Hair follicular keratinocyte (primary cell): ENCODE measurements at places on chromosomes 7 and 10. TPM values are rescaled to one million over a fixed set of nuclear protein-coding genes. Genes with fewer than 3 reads are reported as not detected.

OR2A42 gene
- not detected in 2 replicates for total RNA-seq

LEP gene
- 0.04 and 0.23 TPM in 2 replicates for total RNA-seq

PPP1R3A gene
- total RNA-seq = not detected in 2 replicates

PILRA gene
- total RNA-seq = not detected in 2 replicates

STEAP2 gene
- total RNA-seq = 5.1 and 8.7 TPM in 2 replicates

GPER1 gene
- under 0.01 TPM in 1 of 2 replicates, not detected in the other for total RNA-seq

NEBL gene
- total RNA-seq = 0.16 and 3.3 TPM in 2 replicates

RNF148 gene
- not detected in 2 replicates for total RNA-seq

FRAT1 gene
- total RNA-seq = 0.27 and 1.6 TPM in 2 replicates

MMD2 gene
- not detected in 2 replicates for total RNA-seq

SYT15B gene
- total RNA-seq = not detected in 2 replicates

EGFR gene
- total RNA-seq = 121 and 198 TPM in 2 replicates

SLIT1 gene
- total RNA-seq = not detected in 2 replicates

TBC1D12 gene
- 5.3 and 6.9 TPM in 2 replicates for total RNA-seq
